ENCODE measurements at places on chromosomes 12 and 14. TPM values are rescaled to one million over a fixed set of nuclear protein-coding genes. Genes with fewer than 3 reads are reported as not detected.

CISTR gene
- not detected for total RNA-seq

RNASE3 gene
- not detected for total RNA-seq

RNASE7 gene
- total RNA-seq, result 0.86 TPM

IL23A gene
- total RNA-seq, result 26.1 TPM

RFX4 gene
- not detected for total RNA-seq

ORAI1 gene
- 19.4 TPM for total RNA-seq

PPP4R3A gene
- total RNA-seq, result 49.0 TPM

C3AR1 gene
- total RNA-seq, result 0.22 TPM
